Chondrocyte (in vitro differentiated cells): ENCODE measurements at places on chromosomes 2 and 18. TPM values are rescaled to one million over a fixed set of nuclear protein-coding genes. Genes with fewer than 3 reads are reported as not detected.

The CSRNP3 gene
- 3.7 to 8.2 TPM (median 3.7 TPM) in 3 replicates for total RNA-seq

The FBXO15 gene
- 0.57 to 0.95 TPM (median 0.92 TPM) in 3 replicates for total RNA-seq

DNA sequence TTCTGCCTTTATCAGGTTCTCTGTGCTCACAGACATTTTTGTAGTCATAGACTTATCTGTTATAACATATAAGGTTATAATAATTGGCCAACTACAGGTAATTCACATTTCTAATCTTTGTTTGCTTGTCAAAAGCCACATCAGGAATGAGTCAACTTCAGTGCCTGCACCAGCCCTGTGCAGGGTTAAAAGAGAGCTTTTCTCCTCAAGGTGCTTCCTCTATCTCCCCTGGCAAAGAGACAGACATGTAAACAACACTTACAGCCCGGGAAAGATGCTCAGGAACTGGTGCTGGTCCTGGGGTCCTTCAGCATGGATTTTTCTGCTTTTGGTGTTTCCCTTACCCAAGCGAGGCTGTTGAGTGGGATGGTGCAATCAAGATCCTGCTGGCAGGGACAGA, 7.7 kb upstream of the EHD3 start:
- no peak overlapping the region for H3K27ac ChIP-seq
- H3K4me3 ChIP-seq, result no peak overlapping the region
- DNase-seq, result no peak
- H3K4me1 ChIP-seq, result no peaks in the 10 kb centered on the region

DNA sequence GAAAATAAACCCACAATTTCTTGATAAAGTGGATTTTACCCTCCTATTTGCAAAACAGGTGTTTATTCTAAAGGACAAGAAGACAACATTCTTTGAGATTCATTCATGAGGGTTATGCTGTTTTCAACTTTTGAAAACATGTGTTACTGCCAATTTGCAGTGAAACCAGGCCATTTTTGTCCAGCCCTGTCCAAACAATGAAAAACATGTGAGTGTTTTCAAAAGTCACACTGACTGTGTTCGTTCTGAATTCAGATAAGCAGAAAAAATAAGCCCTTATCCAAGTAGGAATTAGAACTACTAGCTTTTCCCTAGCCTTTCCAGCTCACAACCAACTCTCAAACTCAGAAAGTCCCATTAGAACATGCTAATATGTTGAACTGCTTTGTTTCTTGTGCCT, 148.1 kb upstream of the PID1 start:
- H3K36me3 ChIP-seq, result no peaks in the 10 kb centered on the region
- no peak for DNase-seq
- peaks cover 3% of the 10 kb centered on the region for H3K27me3 ChIP-seq
- H3K27ac ChIP-seq, result no peak overlapping the region
- no peak overlapping the region for H3K4me3 ChIP-seq

The RTTN gene
- total RNA-seq, result 4.8 to 14.4 TPM (median 6.6 TPM) in 3 replicates

The ARMC9 gene
- 71.6 to 188 TPM (median 187 TPM) in 3 replicates for total RNA-seq

DNA sequence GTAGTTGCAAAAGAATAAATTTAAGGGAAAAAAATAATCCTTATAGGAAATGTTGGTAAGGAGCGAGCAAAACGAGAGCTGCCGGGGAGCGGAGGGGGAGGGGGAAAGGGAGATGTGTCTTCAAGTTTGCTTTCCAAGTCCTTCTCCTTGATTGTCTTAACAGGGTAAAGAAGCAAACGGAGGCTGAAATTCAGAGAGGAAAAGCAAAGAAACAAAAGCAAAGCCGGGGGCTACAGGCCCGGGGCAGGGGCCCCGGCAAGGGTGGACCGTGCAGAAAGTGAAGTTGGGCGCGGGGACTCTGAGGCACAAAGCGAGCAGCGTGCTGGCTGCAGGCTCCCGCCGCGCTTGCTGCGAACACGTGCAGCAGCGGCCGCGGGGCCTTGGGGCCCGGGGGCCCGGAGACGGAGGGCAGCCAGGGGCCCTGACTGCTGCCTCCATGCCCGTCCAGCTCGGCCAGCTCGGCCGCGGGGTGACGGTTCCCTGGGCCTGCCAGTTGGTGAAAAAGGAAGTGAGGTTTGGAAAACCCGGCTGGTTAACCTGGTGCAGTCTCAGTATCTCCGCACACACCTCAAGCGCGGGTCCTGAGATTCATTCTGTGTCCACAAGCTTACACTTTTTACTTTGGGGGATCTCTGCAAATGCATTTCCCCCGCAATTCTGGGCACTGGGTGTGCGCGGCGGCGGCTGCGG, 4.1 kb downstream of the BCL11A start:
- peaks cover 11% of the 10 kb centered on the region for H3K36me3 ChIP-seq
- DNase-seq, result no peak
- peaks cover 17% of the 10 kb centered on the region for H3K4me1 ChIP-seq
- peak overlapping the region; percentile 81 for H3K27ac ChIP-seq
- no peaks in the 10 kb centered on the region for H3K27me3 ChIP-seq

GRCh38 chr2:99140056-99140859, 1.2 kb upstream of the C2orf15 start:
- H3K4me1 ChIP-seq, result peaks cover 11% of the 10 kb centered on the region
- H3K27me3 ChIP-seq, result peaks cover 2% of the 10 kb centered on the region
- H3K36me3 ChIP-seq, result no peaks in the 10 kb centered on the region

The FAM228A gene
- total RNA-seq, result 0.22 to 0.58 TPM (median 0.31 TPM) in 3 replicates

DNA sequence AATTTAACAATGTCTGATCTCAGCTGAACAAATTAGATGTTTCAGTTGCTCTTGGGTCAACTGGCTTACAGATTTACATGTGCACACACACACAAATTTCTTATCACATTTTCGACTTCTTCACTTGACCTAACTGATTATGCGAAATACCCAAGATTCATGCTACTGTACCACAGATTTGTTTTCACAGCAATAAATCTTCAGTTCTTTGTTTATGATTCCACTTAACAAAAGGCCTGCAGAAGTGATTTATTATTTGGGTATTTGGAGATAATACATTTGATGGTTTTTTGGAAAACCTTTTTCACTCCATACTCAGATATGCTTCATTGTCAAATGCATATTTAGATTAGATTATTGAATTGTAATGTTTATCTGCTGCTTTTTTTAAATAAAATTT, 129.0 kb downstream of the GALNT1 start:
- H3K27me3 ChIP-seq, result no peaks in the 10 kb centered on the region
- no peak overlapping the region for H3K27ac ChIP-seq
- peaks cover 40% of the 10 kb centered on the region for H3K36me3 ChIP-seq
- H3K4me3 ChIP-seq, result no peak overlapping the region
- peaks cover 25% of the 10 kb centered on the region for H3K4me1 ChIP-seq

The PRADC1 gene
- total RNA-seq, result 21.7 to 32.4 TPM (median 23.0 TPM) in 3 replicates

DNA sequence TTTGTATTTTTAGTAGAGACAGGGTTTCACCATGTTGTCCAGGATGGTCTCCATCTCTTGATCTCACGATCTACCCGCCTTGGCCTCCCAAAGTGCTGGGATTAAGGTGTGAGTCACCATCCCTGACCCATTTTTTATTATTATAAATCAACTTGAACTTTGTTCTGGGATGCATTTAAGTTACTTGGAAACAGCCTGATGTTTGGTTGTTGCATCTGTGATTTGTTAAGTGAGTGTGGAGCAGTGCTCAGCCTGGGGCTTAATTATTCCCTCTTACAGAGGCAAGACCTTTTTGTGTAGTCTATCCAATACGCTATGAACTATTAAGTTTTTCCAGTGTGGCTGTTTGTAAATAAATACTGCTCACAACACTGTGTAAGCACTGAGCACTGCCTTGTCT, 32.6 kb downstream of the MTA3 start:
- no peak for DNase-seq
- H3K4me1 ChIP-seq, result peaks cover 24% of the 10 kb centered on the region
- no peak overlapping the region for H3K4me3 ChIP-seq
- no peaks in the 10 kb centered on the region for H3K36me3 ChIP-seq

DNA sequence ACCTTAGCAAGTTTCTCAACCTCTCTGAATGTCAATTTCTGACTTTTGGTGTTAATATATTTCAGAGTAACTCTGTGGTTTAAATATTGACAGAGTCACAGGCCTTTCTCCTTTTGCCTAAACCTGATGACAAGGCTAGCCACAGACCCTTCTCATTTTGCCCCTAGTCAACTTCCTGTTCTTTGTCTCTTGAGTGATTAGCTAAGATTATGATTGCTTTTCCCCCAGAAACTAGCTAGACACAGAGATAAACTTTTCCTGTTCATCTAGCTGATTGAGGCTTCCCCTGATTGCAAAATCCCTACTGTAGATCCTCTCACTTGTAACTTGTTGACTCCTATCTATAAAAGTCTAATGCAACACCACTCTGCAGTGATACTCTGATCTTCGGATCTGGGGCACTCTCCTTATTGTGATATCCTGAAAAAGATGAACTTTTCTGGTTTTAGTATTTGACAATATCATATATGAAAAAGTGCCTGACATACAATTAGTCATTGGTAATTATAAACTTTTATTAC, 241.4 kb downstream of the ZNF385B start:
- peaks cover 5% of the 10 kb centered on the region for H3K27me3 ChIP-seq
- DNase-seq, result no peak
- no peak overlapping the region for H3K4me3 ChIP-seq

GRCh38 chr18:28735731-28736130, 558.8 kb upstream of the CDH2 start:
- no peak overlapping the region for H3K4me3 ChIP-seq
- H3K36me3 ChIP-seq, result peaks cover 1% of the 10 kb centered on the region
- H3K27me3 ChIP-seq, result no peaks in the 10 kb centered on the region
- H3K27ac ChIP-seq, result no peak overlapping the region
- no peak for DNase-seq

DNA sequence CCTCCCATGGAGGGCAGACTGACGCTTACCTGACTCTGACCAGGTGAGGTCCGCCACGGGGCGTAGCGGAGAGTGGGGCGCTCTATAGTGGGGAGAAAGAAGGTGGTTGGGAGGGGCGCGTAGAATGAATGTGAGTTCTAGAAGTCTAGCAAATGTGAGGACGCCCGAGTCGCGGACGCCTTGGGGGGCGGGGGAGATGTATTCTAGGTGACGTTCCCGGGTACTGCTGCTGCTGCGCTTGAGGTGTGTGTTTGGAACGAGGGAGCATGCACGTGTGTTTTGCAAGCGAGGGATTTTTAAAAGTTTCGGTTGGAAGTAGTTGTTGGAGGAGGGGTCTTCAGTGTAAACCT, 758 bp downstream of the RIF1 start:
- no peak for DNase-seq
- H3K36me3 ChIP-seq, result peaks cover 9% of the 10 kb centered on the region
- peak overlapping the region; percentile 98 for H3K27ac ChIP-seq
- H3K27me3 ChIP-seq, result no peaks in the 10 kb centered on the region

- H3K36me3 ChIP-seq, result no peaks in the 10 kb centered on the region
- no peak for DNase-seq
- H3K27me3 ChIP-seq, result no peaks in the 10 kb centered on the region
- peak overlapping the region; percentile 56 for H3K4me3 ChIP-seq
Measured at GRCh38 chr2:40281021-40281940, 170.6 kb downstream of the SLC8A1 start.

- H3K27me3 ChIP-seq, result no peaks in the 10 kb centered on the region
- H3K4me1 ChIP-seq, result peaks cover 22% of the 10 kb centered on the region
- H3K36me3 ChIP-seq, result peaks cover 1% of the 10 kb centered on the region
- H3K27ac ChIP-seq, result no peak overlapping the region
- H3K4me3 ChIP-seq, result no peak overlapping the region
- no peak for DNase-seq
Measured at GRCh38 chr2:28108143-28108542, 217.6 kb downstream of the BABAM2 start.

The SPATA3 gene
- not detected in 3 replicates for total RNA-seq

DNA sequence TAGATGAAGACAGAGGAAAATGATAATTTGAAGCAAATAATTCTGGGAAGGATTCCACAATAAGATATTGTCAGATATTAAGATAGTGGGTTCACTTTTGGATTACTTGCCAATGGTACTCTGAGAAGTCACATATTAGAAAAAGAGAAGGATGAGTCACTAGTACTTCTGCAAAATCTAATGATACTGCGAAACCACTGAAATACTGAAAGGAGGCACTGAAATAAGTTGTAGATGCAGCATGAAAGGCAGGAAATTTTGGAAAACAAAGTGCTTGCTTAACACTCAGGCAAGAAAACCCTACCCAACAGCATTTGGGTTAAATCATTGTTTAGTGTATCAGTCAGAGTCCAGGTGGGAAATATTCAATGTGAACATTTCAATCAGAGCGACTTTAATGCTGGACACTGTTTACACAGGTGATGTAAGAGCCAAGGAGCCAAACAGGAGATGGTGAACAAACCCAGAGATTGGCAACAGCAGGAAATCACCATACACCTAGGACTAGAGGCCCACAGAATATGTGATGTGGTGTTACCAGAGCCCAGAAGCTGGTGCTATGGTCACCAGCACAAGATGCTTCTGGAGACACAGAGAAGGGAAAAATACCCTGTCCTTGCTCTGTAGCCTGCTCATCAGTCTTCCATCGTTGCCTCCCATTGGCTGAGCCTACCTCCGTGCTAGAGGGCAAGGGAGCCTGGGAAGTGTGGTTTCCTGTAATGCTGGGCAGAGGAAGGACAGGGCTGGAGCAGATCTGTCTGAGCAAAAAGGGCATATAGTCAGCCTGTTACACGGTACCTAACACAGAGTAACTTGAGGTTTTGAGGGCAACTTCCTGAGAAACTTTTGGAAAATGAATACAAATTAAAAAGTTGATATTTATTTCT, 204.7 kb upstream of the ITGA4 start:
- H3K27me3 ChIP-seq, result no peaks in the 10 kb centered on the region
- no peak overlapping the region for H3K4me3 ChIP-seq
- no peak for DNase-seq
- H3K27ac ChIP-seq, result no peak overlapping the region
- no peaks in the 10 kb centered on the region for H3K4me1 ChIP-seq

GRCh38 chr2:231521443-231521842, 8.8 kb downstream of the NMUR1 start:
- H3K4me1 ChIP-seq, result peaks cover 15% of the 10 kb centered on the region
- no peaks in the 10 kb centered on the region for H3K36me3 ChIP-seq
- no peak overlapping the region for H3K4me3 ChIP-seq
- no peak for DNase-seq
- peaks cover 3% of the 10 kb centered on the region for H3K27me3 ChIP-seq

The CHRNA1 gene
- 0.30 to 1.3 TPM (median 0.38 TPM) in 3 replicates for total RNA-seq
